NCI-H1105 (cell line): ENCODE measurements at places on chromosomes 12 and 14.
A peak's percentile ranks its signal among the peaks of the same experiment; 100 is the strongest.

DNA sequence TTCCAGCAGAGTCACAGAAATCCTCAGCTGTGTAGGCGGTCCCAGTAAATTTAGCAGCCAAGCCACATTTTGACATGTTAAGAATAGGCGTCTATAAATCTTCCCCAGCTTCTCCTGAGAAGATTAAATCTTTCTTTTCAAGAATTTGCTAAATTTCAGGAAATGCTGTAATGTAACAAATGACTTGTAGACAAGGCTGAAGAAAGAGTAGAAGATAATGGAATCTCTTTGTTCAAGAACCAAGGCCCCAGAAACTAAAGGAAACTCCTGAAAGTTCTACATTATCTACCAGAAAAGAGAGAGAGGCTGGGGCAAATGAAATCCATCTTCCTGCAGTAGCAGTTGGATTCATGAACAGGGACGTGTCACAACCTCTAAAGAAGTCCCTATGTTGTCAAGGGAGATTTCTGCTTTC, 760.3 kb downstream of the NOVA1 start:
- no peak for DNase-seq

DNA sequence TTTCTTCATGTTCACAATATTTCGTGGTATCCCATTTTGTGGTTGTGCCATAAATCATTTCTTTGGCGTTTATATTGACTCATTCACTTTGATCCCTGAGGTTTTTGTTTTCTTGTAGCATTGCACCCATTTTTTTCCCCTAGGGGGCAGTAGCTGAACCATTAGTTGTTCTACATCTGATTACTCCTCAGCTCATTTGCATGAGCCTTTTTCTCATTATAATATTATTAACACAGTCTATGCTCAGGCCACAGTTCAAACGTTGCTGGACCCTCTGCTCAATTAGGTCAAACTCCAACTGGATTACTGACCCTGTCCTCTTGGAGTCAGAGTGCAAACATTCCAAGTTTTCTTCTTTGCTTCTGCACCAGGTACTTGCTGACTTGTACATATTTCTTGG, 475.4 kb upstream of the SEL1L start:
- DNase-seq, result no peak

DNA sequence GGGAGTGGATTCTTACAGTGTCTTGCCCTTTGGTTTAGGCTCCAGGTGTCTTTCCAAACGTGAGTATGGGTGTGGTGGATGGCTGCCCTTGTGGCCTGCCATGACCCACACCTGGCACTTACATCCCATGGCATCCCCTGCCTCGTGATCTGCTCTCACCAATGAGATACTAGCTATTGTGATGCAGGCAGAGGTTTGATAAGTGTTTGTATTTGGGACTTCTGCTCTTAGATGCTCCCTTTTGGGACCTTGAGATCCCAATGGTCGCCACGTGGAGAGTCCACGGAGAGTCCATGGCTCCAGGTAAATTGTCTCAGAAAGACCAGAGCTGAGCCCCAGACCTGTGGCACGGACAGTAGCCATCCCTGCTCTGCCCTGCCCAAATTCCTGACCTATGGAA, 62.5 kb downstream of the MDM2 start:
- DNase-seq, result no peak

DNA sequence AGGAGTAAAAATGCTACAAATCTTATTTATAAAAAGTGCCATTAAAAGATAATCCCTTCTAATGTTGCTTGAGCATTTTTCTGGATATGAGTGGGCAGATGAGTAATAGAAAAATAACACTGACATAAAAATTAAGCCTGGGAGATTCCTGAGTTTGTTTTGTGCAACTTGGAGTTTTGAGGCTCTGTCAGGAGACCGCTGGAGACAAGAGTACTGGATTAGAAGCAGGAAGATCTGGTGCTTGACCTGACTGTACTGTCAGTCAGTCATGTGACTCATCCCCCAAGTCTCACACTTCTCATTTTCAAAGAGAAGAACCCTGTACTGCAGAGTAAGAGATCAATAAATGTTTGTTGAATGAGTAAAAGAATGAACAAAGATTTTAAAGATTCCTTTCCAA, 29.4 kb downstream of the ANO4 start:
- DNase-seq, result no peak

- no peak for DNase-seq
Measured at GRCh38 chr12:32053881-32054624, 52.6 kb upstream of the BICD1 start.

DNA sequence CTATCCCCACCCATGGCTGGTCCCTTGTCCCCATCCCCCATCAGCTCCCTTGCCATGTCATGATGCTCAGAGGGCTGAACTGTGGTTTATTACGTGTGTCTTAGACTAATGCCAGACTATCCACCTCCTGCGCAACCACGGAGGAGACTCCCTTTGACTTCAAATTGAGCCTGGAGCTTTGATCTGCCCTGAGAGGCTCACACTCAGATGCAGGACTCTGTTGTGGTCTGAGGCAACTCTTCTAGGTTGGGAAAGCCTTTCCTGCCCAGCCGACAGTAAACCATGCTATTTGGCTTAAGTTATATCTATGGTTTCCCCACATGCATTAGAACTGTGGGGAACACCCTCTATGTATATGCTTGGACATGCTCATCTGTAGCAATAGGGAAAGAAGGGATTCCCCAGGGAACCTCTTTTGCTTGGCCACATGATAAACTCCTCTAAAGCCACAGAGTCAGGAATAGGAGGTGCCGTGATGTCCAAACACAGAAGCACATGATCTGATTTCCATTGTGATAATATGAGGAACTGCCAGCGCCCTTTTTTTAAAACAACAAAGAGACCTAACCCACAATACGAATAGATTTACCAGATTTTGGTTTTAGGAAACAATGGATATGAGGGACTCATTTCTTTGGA, 11.1 kb upstream of the LGALS3 start:
- no peak for DNase-seq

DNA sequence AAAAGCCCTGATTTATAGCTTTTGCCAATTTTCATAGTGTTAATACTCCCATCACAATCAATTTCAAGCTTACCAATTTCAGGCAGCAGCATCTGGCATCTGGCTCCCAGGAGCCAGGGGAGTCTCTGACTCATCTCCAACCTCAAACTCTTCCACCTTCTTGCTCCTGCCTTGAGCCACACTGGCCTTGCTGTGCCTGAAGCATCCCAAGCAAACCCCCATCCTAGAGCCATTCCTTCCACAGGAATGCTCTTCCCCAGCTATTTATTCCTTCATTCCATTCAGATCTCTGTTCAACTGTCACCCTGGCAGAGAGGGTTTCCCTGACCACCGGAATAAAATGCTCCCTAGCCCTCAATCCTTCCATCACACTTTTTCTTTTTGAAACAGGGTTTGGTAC, 13.9 kb upstream of the PPP1CC start:
- DNase-seq, result no peak

- DNase-seq, result no peak
Measured at GRCh38 chr12:12586879-12587675, 24.4 kb upstream of the DUSP16 start.

DNA sequence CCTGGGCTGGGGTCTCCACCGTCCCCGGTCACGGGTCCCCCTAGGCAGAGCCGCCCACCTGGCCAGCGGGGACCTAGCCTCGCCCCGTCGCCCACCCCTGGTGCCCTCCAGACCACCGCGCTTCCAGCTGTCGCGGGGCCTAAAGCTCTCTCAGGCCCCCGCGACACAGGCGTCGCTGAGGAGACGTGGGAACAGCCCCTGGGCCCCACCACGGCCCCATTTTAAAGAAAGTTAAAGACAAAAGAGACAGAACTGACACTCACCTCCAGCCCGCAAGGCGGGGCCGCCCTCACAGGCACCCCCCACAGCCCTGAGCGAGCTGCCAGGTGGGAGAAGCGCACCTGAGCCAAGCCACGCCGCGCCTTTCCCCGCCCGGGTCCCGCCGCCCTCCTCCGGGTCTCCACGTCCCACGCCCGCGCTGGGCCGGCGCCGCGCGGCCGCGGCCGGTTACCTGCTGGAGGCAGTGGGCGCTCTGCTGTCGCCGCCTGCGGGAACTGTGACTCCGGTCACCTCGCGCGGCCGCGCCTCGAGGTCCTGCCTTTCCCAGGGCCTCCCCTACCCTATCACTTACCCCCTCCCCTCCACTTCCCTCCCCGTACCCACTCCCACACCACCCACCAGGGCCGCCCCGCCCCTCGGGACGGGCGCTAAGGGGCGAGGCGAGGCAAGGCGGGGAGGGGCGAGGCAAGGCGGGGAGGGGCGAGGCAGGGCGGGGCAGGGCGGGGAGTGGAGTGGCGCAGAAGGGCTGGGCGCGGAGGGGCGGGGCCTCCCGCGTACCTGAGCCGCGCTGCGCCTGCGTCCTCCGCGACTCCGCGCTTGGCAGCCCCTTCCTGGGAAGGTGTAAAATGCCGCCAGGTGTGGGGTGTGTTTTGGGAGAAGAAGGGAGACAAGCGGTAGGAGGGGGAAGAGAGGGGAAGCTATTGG, 31.2 kb downstream of the TC2N start:
- peak; percentile 92 for DNase-seq
